NCI-H1436 (cell line): ENCODE measurements at places on chromosomes 2 and 18.

GRCh38 chr18:46283895-46284295 is 179.7 kb downstream of the HAUS1 start:
- no peak for DNase-seq

GRCh38 chr2:72924353-72925240 is 7.3 kb downstream of the EMX1 start:
- no peak for DNase-seq

DNA sequence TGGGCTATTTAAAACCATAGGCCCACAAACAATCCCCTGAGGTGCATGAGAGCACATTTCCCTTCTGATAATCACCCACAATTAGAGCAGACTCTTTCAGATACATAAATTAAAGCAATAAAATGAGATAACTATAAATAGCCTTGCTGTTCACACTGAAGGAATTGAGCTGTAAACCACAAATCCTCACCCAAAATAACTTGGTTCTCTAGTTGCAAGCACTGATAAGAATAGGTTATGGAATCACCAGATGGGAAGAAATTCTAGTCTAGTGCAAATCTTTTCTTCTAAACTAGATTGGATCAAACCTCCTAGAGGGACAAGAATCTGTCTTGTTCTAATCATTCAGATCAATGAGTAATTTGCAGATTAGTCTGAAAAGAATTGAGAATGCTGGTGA is 64.6 kb downstream of the NAB1 start:
- no peak for DNase-seq

- no peak for DNase-seq
Observed at GRCh38 chr2:81589406-81589805, 1284.9 kb upstream of the LRRTM1 start.

- no peak for DNase-seq
Observed at GRCh38 chr2:219726916-219727315, 99.5 kb downstream of the SLC4A3 start.

- no peak for DNase-seq
Observed at GRCh38 chr2:85393836-85394235, 16.3 kb downstream of the CAPG start.

DNA sequence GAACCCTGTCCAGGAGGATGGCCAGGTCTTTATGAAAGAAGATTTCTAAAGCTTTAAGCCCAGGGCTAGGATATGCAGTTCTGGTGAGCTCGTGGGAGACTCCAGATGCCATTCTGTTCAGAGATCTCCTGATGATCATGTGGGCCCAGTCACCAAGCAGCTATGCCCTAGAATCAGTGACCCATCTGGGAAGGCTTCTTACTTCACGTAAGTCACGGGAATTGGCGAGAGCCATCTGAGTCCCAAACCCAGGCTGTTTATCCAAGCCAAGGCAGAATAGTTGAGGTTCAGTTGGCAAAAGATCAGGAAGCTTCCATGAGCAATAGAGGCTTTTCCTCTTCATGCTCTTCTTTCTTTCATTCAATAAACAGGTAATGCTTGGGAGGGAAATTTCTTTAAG is 23.9 kb downstream of the ANTXR1 start:
- DNase-seq = no peak

- DNase-seq = no peak
Observed at GRCh38 chr2:173412628-173413027, 58.0 kb downstream of the CDCA7 start.

DNA sequence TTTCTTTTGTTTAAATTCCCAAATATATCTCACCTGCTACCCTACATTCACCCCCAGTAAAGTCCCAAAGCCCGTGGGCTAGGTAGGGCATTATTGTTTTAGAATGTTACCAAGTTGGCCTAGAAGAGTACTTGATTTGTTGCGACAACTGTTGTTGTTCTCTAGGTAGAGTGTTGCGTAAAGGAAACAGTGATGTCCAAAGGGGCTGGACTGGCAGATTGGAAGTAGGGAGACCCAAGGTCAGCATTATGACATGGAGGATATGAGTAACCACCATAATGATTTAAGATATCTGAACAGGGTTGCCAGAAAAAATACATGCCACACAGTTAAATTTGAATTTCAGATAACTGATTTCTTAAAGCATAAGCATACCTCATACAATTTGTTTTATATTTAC is 39.2 kb downstream of the SCN1A start:
- DNase-seq = no peak

DNA sequence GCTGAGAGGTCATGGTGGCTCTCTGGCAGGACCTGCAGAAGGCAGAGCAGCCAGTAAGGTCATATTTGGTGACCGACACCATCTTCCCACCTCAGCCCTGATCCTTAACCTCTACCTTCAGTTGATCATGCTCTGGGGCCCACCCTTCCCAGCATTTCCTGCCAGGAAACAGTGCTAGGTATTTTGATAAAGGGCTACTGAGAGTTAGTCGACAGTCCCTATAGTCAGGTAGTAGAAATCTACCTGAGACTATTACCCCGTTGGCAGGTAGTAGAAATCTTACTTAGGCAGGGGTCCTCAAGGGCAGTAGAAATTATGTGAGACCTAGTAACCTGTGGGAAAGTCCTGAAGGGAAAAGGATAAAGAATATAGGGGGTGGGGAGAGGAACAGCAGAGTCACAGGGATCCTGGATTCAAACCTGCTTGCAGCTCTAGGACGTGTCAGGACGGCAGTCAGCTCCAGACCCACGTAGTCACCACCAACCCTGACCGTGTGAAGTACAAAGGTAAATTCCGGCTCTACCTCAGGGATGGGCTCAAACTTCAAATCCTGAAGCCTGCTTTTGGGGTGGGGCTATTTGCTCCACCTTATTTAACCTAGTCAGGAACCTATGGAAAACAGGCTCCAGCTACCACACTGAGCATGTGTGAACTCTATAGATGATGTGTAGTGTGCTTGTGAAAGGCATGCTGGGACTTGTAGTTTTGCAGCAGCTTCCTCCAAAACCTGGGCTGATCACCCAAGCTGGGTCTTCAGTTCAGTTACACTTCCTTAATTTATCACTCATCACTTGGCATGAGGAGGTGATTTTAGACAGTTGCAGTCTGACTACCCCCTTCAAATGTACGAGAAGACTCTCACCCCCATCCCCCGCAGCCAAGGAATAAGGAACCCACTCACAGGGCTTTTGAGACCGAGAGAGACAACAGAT is at the start of gene DQX1:
Gene DQX1, minus strand, starts transcription at position 515 of the 932 bp plus-strand sequence. Its CDS starts 502 bp downstream, at position 13.
- DNase-seq = no peak

- DNase-seq = no peak
Observed at GRCh38 chr2:176534798-176535466, 265.7 kb downstream of the MTX2 start.

DNA sequence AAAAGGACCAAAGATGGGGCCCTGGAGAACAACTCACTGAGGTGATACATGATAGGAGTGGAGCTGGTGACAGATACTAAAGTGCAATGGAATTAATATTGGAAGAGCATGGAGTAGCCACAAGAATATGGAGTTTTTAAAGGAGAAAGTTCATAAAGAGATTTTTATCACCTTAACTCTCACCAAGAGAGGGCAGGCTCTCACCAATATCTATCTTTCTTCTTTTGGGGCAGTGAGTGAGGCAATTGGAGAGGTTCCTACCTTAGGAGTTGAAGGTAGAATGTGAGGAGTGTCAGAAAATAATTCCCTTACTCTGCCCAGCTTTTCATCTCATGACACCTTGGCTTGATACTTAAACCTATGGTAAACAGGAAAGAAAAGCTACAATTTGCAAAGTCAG is 233.7 kb upstream of the CWC22 start:
- DNase-seq = no peak

GRCh38 chr18:39825485-39826150 is 2129.4 kb upstream of the PIK3C3 start:
- peak; percentile 70 for DNase-seq

DNA sequence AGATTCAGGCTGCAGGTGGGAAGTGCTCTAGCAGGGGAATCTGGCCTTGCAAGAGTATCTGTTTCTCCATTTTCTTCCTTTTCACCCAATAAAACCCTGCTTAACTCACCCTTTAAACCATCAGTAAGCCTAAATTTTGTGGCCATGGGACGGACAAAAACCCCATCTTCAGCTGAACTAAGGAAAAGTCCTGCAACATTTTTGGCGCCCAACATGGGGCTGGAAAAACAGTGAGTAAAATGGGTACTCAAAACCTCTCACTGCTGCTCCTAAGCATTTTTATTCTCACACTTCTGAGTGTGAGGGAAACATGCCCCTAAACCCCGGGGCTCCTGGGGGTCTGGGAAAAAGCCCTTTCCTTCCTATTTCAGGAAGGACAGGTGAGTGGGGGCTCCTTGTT is 414.3 kb downstream of the ZNF804A start:
- DNase-seq = no peak

- no peak for DNase-seq
Observed at GRCh38 chr18:56505971-56506370, 132.4 kb downstream of the TXNL1 start.

DNA sequence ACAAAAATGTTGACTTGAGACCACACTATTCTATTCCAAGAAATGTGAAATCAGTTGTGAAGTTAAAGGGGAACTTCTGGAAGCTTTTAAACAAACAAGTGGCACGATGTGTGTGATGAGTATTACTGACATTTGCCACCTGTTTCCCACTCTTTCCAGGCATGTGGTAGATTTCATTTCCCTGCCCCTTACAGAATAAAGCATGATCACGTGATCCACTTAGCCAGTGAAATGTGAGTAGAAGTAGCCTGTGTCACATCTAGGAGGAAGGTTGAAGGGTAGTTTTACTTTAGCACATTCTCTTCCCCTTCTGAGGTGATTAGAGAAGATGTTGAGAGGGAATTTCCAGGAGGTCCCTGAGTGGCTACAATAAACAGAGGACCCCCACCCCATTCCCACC is 3.8 kb downstream of the COL4A4 start:
- DNase-seq = no peak

GRCh38 chr2:238682536-238682935 is 165.3 kb upstream of the TWIST2 start:
- DNase-seq = no peak

DNA sequence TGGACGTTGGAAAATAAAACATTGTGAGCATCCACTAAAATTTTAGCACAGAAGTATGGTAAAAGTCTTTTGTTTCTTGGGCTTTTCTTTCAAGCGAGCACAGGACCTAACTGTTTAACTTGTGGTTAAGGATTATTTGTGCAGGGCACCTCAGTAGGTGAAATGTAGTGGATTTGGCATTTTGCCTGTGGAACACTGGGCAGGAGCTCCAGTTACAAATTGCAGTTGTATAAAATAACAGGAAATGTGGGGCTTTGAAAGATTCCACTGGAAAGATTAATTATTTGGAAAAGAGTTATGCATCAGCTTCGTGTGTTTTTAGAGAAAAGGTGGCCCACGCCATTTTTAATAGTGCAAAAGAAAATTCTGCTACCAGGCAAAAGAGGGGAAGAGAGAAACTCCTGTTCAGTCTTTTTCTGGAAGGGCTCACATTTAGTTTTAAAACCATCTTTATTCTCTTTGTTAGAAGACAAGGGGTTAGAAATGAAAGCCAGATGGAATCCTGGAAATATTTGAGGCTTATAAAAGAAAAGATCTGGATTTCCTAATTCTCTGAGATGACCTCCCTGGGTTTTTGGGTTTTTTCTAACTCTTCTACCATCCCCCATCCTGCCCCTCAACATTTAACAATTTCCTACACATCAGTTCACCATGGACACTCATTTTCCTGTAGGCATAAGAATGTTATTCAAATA is 144.3 kb upstream of the SERTAD2 start:
- no peak for DNase-seq

GRCh38 chr2:144827404-144827803 is 307.5 kb upstream of the ZEB2 start:
- DNase-seq = no peak

GRCh38 chr18:34752056-34752455 is 42.0 kb downstream of the DTNA start:
- no peak for DNase-seq

- DNase-seq = no peak
Observed at GRCh38 chr2:20667531-20668401, 822 bp downstream of the GDF7 start.

GRCh38 chr18:10771053-10771709 is 245.4 kb downstream of the NAPG start:
- DNase-seq = no peak

DNA sequence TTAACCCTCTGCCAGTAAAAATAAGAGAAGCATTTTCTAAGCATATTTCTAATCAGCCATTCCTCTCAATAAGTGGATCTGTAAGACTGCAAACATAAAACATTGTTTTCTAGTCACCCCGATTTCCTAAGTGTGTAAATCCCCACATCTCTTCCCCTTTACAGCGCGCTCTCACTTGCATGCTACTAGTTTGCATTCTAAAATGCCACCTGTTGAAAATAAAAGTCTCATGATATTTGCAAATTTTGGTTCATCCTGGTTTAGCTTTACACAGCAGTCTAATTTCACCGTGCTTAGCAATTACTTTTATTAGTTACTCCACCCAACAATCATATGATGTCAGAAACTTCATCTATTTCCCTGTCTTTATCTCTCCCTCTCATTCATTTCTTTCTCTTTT is 1230.7 kb upstream of the ZEB2 start:
- DNase-seq = no peak

GRCh38 chr2:201441409-201441808 is 9.8 kb downstream of the TRAK2 start:
- DNase-seq = no peak

DNA sequence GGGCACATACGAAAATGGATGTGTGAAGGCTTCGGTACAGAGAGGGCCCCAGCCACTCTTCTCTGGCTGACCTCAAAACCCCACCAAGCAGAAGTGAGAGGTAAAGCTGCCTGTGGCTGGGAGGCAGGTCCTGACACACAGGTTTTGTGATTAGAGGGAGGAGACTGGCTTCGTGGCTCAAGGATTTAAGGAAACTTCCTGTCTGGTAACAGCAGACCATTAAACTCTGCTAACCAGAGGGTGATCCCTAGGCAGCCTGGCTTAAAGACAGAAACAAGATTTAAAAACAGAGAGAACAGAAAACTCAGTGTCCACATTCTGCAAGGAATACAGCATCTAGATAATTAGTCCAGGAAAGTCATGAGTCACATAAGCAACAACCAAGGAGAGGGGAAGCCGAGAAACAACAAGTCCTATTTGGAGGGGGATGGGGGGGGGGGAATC is 101.9 kb downstream of the NFATC1 start:
- DNase-seq = no peak

DNA sequence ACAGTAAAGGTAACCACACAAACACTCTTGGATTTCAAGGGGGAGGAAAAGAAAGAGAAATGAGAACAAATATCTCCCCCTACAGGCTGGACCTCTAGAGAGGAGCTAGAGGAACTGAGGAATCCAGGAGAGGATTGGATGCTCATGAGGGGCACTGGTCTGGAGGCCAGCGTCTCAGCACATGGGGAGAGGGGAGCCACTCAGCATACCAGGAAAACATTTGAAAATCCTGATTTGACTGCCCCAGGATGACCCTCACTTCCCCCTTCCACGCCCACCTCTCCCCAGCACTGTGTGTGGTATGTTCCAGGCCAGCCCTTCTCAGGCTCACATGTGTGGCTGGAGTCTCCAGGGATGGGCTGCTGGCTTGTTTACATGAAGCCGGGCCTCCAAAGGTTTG is 396.8 kb upstream of the ID2 start:
- no peak for DNase-seq

- DNase-seq = peak; percentile 75
Observed at GRCh38 chr2:204325468-204325867, 219.8 kb upstream of the PARD3B start.
